COLO829 (cell line): ENCODE measurements at places on chromosomes 2 and 18.
A peak's percentile ranks its signal among the peaks of the same experiment; 100 is the strongest.

GRCh38 chr18:51029378-51029693 lies 677 bp upstream of the SMAD4 start:
- DNase-seq: no peak

DNA sequence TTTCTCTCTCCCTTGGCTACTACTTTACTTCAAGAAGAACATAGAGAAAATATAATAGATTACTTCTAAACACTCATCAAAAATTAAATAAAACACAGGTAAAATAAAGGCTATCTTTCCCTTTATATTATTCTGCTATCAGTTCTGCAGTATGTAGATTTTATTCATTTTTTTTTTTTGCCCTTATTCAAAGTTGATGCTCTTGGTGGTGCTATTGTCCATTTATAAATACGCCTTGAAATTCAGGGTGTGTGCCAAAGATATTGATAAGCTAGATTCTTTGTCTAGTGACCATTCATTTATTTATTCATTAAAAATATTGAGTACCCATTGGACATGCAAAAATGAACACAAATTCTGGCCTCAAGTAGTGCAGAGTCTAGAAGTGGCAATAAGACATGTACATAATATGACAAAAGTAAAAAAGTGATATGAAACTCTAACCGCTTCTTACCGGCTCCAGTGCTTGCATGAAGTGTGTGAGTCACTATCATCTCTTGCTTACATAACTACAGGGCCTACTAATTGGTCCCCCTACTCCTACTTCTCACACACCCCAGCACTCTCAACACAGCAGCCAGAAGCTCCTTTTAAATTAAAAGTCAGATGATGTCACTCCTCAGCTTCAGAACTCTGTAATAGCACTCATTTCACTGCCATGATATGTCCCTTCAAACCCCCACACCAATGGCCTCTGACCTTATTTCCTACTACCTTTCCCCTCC lies 208.3 kb upstream of the FANCL start:
- DNase-seq: no peak

DNA sequence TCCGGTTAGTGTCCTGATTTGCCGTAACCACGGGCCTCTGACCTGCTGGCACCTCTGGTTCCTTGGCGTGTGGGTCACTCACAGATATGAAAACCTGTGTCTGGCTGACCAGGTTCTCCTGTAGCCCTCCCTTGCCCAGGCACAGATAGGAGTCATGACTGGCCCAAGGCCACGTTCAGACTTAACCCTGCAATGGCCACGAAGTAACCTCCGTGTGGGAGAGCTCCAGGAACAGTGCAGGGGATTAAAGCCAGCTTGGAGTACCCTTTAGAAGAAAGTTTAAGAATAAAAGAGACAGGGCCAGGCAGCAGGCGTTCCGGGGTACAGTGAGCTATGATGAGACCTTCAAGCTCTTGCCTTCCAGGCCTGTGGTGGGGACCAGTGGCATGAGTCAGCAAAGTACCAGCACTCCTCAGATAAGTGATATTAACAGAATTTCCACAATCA lies 25.5 kb downstream of the CENPO start:
- no peak for DNase-seq

DNA sequence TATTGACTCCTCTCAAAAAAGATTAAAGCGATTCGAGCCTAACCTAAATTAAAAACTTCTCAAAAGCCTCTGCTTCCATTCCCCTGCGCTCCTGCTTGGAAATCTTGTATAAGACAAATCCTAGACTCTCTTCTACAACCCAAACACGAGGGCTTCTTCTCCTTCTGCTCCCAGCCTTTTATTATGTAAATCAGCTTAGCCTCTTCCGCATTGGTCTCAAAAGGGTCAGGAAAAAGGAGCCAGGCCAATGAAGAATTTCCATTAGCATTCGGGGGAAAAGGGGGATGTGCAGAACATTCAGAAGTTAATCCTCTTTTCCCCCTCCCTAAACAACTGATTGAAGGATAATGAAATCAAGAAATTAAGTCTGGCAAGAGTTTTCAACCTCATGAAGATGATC lies 107.9 kb downstream of the FAM124B start:
- DNase-seq: no peak

- no peak for DNase-seq
Measured at GRCh38 chr2:217273851-217274250, 414.0 kb upstream of the TNP1 start.

DNA sequence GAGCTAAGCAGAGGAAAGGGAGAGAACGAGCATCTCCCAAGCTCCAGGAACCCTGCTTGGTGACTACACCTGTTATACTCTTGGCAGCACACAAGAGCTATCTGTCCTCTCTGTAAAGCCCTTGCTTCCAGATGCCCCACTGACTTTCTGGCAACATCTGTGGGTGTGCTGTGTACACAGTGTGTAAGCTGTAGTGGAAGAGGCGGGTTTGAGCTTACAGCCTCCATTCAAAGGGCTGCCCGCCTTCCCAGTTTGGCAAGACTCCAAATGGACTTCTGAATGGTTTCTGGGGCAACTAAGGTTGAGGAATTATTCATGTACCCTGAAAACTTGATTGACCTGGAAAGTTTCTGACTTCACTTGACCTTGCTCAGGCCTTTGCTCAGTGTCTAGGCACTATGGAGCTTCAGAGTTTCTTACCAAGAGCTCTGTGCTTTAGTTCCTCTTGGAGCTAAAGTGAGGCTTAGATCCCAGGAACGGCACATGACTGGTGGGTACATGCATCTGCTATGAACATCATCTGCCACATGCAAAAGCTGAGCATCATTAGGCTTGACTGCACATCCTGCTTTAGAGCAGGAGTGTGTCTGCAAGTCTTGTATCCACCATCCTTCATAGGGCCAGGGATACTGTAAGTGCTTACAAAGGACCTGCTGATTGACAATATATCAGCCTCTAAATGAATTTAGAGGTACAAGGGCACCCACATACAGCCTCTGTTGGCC lies 290.9 kb upstream of the SIX2 start:
- DNase-seq: no peak

GRCh38 chr18:10759241-10759640 lies 233.4 kb downstream of the NAPG start:
- DNase-seq: no peak

DNA sequence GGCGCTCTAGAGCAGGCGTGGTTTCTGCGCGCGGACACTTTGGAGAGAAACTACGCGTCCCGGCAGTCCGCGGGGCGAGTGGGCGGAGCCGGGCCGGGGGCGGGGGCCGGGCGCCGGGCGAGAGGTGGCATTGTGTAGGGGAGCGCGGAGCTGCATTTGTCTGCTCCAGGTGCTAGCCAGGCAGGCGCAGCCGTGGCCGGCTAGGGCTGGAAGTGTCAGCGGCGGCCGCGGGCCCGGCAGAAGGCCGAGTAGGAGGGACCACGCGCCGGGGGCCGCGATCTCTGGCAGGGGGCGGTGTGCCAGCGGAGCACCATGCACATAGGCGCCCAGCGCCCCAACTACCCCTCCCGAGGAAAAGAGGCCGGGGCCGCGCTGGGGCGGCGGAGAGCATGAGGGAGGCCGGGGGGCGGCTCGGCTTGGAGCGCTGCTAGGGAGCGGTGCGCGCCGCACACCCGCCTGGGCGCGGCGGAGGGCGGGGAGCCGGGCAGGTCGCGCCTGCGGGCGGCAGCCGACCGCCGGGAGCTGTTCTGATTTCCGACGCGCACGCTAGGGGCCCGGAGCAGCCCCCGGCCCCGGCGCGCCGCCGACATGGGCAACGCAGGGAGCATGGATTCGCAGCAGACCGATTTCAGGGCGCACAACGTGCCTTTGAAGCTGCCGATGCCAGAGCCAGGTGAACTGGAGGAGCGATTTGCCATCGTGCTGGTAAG lies at the start of gene FMNL2:
Gene FMNL2, plus strand, starts transcription at position 159 of the 710 bp plus-strand sequence.
- DNase-seq: peak; percentile 63

- no peak for DNase-seq
Measured at GRCh38 chr2:143001501-143001900, 124.0 kb downstream of the KYNU start.

GRCh38 chr2:33482518-33482917 lies 6.1 kb downstream of the RASGRP3 start:
- no peak for DNase-seq

DNA sequence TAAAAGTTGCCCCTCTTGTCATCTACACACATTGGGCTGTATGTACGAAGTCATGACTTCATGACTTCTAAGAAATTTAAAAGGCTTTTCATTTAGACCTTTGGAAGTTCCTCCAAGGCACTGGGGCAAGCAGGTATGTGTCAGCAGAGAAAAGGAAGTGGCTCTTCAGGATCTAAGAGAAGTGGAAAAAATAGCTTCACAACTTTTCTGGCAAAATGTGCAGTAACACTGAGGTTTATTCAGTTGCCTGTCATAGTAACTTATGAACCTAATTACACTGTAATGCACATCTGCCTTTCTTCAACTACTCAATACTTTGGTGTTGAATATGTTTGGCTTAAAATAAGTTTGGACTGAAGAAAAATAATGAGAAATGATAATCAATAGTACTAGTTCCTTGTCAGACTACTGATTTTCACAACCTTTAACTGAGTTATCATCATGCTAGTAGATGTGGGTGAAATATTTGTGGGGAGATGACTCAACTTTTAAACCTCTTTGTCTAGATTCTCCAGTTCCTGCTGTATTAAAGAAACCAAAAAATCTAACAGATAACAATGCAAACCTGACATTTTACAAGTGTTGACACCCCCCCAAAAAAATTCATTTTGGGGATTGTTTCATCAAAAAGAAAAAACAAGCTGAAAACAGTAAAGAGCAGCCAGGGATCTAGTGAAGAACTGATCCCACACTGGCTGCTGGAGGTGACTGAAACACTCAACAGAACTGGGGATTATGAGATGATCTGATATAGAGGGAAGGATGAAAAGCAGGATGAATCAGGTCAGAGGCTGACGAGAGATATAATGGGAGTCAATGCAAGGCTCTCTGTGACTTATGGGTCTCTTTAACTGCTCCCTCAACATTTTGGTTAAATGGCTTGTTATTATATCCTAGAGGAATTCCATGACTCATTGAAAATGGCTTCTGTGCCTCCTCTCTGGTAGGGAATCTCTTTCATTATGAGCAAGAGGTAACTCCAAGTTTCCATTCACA lies 84.6 kb downstream of the COLEC12 start:
- DNase-seq: peak; percentile 3

GRCh38 chr18:50158866-50159653 lies 35.9 kb downstream of the MYO5B start:
- DNase-seq: no peak

GRCh38 chr2:88258208-88258607 lies 88.1 kb downstream of the THNSL2 start:
- peak; percentile 40 for DNase-seq

DNA sequence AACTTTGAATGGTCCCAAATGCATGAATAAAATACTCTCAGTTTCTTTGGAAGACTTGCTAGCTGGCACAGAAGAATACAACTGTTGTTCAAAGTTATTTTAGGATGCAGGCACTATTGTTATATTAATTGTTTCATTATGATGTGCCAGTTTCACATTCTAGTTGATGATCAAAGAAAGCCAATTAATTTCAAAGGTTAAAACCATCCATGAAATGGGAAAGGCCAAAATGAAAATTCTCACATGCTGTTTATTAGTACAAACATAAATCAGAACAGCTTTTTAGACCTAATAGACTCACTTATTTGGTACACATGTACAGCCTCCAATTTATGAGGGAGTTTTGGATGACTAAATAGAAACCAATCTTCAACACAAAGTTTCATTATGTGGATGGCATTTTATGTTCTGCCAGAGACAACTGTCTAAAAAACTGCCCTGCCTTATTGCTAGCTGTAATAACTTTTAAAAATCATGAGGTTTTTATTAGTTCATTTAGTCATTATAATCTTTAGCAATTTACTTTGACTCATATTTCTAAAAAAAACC lies 42.2 kb downstream of the RFTN2 start:
- DNase-seq: no peak

DNA sequence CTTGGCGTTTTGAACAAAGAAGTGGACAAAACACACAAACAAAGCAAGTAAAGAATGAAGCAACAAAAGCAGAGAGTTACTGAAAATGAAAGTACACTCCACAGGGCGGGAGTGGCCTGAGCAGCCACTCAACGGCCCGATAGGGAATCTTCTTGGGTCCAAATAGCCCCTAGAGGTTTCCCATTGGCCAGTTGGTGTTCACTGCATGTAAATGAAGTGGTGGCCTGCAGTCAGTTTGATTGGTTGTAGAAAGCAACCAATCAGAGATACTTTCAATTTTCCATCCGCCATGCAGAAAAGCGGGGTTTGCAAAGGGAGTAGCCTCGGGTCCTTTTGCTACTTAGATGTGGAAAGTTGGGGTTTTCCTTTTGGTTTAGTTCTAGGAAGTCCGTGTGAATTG lies 31.6 kb downstream of the CYBRD1 start:
- no peak for DNase-seq

- DNase-seq: no peak
Measured at GRCh38 chr2:241363426-241363825, 7.3 kb downstream of the FARP2 start.

DNA sequence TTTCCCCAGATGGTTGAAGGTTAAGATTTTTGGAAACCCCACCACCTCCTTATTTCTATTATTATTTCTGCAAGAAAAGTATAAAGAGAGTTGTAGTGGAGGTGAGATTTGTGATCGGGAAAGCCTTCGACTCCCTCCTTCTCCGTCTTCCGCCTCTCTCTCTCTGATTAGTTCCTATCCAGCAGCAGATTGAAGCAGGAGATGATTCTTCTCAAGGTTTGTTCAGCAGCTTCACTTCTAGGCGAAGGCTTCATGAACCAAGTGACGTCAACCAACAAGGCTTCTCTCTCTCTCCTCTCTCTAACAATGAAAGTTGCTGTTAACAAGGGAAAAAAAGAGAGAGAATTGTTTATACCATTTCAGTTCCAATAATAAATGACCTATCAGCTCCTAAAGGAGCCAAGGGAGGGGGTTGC lies at the start of gene BAZ2B:
Gene BAZ2B, minus strand, starts transcription at position 263 of the 416 bp plus-strand sequence. CDS start 137,829 bp downstream, outside the sequence.
- DNase-seq: peak; percentile 35

DNA sequence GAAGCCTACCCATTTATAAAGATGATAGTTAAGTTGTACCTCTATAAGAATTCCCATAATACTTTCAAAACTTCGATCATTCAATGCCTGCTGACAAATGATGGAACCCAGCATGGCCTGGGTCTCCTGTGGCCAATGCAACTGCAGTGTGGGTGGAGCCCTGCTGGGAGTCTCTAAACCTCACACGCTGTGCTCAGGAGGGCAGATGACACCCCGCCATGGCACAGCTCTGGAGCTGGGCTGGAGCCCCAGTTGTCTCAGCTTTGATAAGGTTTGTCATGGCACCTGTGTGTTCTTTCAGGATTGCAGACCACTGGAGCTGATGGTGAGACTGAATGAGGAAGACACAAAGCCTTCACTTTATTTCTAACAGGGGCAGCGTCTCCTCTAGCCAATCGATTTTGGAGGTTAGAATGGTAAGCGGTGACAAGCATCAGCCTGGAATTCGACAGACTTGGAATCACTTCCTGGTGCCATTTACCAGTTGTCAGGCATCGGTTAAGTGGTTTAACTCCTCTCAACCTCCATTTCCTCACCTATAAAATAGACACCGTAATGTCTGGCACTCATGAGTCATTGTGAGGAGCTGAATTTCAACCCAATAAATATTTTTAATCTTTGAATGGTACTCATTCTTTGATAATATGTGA lies 383.6 kb upstream of the SALL3 start:
- DNase-seq: no peak

GRCh38 chr2:234702731-234703225 lies 205.9 kb upstream of the ARL4C start:
- no peak for DNase-seq
